ENCODE measurements at places on chromosomes 1 and 21.

DNA sequence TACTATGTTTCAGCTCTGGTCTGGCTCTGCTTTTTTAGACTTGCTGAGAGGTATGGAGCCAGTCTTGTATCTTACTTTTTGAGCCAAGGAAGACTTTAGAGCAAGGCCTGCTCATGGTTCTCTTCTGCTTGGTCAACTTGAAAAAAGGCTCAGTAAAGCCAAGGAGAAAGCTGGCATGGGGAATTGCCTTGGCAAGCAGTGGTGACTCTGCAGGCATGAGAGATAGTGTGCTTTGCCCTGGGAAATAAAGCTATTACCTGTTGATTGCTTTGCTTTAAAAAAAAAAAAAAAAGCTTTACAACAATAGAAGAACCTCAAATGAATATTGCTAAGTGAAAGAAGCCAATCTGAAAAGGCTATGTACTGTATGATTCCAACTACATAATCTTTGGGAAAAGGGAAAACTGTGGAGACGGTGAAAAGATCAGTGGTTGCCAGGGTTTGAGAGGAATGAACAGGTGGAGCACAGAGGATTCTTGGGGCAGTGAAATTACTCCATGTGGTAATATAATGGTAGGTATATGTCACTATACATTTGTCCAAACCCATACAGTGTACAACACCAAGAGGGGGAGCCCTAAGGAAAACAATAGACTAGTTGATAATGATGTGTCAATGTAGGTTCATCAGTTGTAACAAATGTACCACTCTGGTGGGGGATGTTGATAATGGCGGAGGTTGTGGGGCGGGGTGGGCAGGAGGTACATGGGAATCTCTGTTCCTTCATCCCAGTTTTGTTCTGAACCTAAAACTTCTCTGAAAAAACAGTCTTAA, 87.6 kb downstream of the HMCN1 start:
- DNase-seq: no peak

DNA sequence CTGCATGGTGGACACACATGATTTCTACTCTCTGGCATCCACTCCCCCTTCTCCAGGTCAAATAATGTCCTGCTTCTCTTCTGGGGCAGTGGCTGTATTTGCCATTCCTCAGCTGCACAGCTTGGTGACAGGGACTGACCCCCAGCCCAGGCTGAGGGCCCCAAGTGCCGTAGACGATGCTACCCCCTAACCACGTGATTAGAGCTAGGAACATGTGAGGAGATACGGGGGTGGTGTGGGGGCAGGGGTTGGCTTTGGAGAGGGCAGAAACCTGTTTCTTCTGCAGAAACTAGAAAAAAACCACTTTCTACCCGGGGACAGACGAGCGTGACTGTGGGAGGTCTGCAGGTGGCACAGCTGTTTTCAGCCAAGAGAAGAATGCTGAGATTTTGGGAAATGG, 192.4 kb downstream of the SIPA1L2 start:
- DNase-seq: no peak

- no peak for DNase-seq
These were observed 84.8 kb downstream of the CD58 start for GRCh38 chr1:116485976-116486375.

GRCh38 chr1:51966559-51966958, 23.9 kb downstream of the RAB3B start:
- no peak for DNase-seq

- DNase-seq: no peak
These were observed 49.9 kb downstream of the LHX9 start for GRCh38 chr1:197967066-197967465.

DNA sequence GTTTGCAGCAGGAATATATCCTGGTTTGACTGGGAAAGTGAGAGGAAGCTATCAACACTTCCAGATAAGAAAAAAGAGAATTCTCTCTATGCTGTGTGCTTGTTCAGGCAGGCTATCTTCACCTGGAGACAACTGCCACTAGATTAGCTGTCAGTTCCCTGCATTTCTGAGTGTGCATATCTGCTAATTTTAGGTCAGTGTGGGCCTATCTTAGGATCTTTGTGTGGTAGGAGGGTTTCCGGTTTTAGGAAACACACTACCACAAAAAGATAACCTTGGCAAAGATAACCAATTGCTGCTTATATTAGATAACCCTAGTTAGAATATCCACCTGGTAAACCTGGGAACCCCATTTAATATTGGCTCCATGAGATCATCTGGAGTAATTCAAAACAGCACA, 22.5 kb upstream of the GBP5 start:
- DNase-seq: no peak

- DNase-seq: no peak
These were observed 69.3 kb upstream of the ANGPTL1 start for GRCh38 chr1:178940068-178940765.

- peak; percentile 33 for DNase-seq
These were observed 67.5 kb downstream of the DNTTIP2 start for GRCh38 chr1:93811326-93812065.

DNA sequence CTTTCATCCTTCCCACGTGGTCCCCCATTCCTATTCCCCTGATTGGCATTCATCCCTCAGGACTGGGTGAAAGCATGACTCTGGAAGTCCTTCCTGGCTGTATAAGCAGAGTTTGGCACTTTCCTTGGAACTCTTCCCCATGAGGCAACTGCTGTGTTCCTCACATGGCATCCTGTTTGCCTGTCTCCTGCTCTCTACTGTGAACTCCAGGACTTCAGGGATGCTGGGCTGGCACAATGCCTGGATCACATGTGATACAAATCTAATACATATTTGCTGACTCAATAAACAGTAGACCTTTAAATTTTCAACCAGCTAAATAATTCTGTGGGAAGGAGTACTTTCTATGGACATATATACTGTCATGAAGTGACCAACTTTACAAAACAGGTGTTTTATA, 46.8 kb upstream of the EDEM3 start:
- DNase-seq: peak; percentile 44

DNA sequence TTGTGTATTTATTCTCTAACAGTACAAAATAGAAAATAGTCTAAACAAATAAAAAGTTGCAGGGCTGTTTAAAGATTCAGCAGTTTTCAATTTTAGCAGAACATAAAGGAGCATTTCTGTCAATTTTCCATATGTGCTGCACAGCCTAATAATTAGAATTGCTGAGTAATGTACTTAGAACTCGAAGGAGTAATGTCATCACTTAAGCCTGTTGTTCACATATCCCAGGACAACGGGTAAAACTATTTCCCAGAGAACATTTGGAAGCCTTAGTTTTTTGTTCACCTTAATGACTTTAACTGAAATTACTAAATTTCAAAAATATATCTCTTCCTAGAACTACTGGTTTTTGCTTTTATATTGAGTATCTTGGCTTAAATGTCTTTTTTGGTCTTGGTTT, 81.6 kb downstream of the ZP4 start:
- no peak for DNase-seq

- peak; percentile 59 for DNase-seq
These were observed 1.1 kb upstream of the SMG7 start for GRCh38 chr1:183470961-183471742.

DNA sequence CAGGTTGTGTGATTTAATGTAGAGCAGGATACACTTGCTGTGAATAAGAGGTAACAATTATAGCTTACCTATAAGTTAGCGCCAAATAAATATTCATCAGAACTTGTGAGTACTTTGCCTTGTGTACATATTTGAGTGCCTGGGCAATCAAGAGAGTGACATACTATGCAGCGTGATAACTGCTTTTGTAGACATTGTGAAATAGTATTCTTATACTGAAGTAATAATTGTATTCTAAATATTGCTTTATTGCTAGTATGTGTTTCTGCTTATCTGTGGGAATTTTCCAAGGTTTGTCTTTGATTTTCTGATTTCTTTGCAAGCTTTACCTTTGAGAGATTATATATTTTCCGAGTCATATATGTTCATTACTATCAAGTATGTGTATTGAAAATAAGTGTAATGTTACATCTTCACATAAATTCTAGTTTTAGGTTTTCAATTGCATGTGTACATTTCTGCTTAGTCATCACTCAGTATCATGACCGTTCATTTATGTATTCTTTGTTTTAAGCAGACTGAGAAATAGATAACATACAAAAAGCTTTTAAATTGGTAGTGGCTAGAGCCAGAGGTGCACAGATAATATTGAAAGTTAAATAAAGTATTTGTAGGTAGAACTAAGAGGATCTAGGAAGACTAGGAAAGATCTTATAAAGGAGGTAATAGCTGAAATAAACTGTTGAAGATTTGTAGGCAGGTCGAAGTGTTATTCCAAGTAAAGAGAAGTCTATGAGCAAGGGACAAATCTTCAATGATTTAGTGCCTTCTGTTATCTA, 19.5 kb downstream of the USP25 start:
- DNase-seq: no peak
